AG04450 (cell line): ENCODE measurements at places on chromosomes 1 and 21. TPM values are rescaled to one million over a fixed set of nuclear protein-coding genes. Genes with fewer than 3 reads are reported as not detected.

DNA sequence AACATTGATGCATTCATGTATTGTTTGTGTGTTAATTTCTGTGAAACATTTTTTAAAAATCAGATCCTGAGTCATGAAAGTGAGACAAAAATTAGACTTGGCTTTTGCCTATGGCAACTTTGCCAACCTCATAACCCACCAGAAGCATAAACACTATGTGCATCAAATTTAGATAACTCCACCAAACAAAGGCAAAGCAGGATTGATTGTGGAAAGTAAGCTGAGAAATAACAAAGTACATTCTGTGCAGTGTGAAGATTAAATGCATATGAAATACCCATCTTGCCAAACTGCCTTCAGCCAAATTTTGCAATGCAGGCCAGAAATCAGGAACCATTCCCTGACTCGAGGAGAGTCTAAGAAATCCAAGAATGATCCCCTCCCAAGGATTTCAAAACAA lies 493.4 kb downstream of the AJAP1 start:
- no peak for DNase-seq

Gene SYTL1
- 0.32 and 0.35 TPM in 2 replicates for polyA plus RNA-seq

GRCh38 chr1:40014253-40014706 lies 26.2 kb upstream of the CAP1 start:
- DNase-seq, result no peak

Gene HPCAL4
- not detected in 2 replicates for polyA plus RNA-seq

Gene LAMC2
- polyA plus RNA-seq, result 1.5 and 1.6 TPM in 2 replicates

- DNase-seq, result no peak
These were observed 56.1 kb downstream of the KCNN3 start for GRCh38 chr1:154813846-154814505.

Gene WNT3A
- not detected in 2 replicates for polyA plus RNA-seq

Gene NHLH2
- polyA plus RNA-seq, result not detected in 2 replicates

Gene SPRR2D
- polyA plus RNA-seq, result not detected in 2 replicates

GRCh38 chr1:15427280-15427666 lies 11.0 kb upstream of the CTRC start:
- no peak for DNase-seq

DNA sequence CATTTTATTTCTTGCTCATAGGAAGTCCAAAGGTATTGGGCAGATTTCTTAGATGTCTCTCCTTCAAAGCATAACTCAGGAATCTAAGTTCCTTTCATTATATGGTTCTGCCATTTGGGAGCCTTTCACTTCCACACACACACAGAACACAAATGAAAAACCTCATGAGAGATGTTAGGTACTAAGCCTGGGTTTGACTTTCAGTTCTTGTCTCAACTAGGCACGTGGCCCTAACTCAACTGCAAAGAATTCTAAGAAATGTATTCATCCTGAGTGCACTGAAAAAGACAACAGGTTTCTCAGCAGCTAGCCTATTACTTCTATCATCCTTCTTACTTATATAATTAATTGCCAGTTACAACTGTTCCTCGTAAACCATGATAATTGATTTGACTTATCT lies 190.0 kb upstream of the SAMSN1 start:
- no peak for DNase-seq

DNA sequence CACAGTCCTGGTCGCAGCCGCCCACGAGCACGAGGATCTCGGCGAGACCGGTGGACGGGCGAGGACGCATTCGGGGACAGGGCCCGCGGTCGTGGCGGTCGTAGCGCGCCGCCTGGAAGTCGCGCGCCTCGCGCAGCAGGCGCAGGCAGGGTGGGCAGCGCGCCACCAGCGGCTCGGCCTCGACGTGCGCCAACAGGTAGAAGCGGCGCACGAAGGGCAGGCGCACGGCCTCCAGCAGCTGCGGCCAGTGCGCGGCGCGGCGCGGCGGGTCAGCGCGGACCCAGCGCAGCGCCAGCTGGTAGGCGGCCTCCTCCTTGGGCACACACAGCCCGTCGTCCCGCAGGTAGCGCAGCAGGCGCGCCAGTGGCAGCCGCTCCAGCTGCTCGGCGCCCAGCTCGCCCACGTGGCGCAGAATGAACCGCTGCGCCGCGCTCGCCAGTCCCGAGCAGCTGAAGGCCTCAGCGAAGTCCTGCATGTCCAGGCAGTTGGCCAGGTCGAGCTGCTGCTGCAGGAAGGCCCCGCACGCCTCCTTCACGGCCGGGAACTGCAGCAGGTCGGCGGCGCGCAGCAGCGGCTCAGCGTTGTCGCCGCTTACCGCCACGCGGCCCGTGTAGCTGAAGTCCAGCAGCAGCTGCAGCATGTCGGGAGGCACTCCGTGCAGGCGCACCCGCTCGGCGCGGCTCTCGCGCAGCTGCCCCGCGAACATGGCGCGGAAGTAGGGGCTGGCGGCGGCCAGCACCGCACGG lies 573 bp downstream of the KLHL21 start:
- no peak for DNase-seq

DNA sequence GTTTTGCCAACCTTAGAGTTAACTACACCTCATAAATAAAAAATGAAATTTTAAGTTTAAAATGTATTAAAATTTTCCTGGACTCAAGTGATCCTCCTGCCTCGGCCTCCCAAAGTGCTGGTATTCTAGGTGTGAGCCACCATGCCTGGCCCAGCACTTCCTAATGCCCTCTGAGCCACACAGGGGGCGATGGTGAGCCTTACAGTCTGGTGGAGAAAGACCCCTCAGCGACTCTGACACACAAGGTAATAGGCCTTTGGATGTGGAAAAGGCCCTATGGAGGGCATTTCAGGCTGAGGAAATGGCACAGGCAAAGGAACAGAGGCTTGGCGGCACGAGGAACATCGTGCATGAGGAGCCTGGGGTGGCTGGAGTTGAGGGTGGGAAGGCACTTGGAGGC lies 6.7 kb downstream of the CITED4 start:
- no peak for DNase-seq

Gene CACNA1E
- not detected in 2 replicates for polyA plus RNA-seq

- DNase-seq, result no peak
These were observed 11.9 kb downstream of the PODN start for GRCh38 chr1:53073868-53074311.

Gene ACBD3
- 49.6 and 63.0 TPM in 2 replicates for polyA plus RNA-seq

- DNase-seq, result no peak
These were observed 92.0 kb upstream of the TLR5 start for GRCh38 chr1:223235091-223235490.

DNA sequence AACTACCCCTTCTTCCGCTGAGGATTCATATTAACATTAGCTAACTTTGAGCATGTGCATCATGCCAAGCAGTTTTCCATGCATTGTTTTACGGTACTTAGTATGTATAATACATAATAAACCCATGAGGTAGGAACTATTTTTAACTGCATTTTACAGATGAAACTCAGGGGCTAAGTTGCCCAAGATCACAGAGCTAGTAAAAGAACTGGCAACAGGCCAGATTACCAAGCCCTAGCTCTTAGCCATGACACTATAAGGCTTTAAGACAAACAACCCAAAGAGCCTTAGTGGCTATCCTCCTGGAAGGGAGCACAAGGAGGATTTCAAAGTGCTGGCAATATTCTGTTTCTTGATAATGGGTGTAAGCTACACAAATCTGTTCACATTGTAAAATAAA lies 6.1 kb downstream of the AK2 start:
- DNase-seq, result no peak

Gene OR10R2
- polyA plus RNA-seq, result not detected in 2 replicates

Gene OPTC
- not detected in 2 replicates for polyA plus RNA-seq

DNA sequence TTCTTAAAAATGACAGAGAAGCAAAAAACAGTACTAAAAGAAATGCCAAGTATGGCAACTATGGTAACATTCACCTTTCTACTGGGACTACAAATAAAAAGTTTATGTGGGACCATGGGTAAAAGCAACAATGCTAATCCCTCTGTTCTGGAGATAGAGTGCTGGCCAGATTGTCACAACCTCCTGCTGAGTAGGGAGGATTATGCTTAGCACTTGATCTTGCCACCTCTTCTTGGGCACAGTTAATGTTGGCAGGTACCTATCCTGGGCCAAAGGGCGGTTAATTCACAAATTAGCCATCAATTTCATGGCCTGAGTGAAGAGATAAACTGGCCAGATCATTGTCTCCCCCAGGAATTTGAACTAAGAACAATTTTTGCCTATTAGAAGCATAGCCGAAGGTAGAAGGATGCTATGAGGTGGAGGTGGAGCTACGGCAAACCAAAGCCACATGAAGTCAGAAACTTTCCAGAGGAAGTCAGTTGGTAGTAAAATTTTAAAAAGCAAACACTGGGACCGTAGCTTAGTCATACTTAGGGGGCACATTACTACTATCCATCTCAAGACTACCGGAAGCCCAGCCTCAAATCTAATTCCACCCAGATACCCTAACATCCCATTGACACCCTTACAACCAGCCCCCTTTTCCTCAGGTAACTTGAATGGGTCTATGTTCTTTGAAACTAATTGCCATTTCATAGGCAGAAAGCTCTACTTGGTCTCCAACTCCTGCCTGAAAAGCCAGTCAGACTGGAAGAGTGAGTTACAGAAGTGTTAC lies 2.7 kb downstream of the SCYL3 start:
- DNase-seq, result no peak

DNA sequence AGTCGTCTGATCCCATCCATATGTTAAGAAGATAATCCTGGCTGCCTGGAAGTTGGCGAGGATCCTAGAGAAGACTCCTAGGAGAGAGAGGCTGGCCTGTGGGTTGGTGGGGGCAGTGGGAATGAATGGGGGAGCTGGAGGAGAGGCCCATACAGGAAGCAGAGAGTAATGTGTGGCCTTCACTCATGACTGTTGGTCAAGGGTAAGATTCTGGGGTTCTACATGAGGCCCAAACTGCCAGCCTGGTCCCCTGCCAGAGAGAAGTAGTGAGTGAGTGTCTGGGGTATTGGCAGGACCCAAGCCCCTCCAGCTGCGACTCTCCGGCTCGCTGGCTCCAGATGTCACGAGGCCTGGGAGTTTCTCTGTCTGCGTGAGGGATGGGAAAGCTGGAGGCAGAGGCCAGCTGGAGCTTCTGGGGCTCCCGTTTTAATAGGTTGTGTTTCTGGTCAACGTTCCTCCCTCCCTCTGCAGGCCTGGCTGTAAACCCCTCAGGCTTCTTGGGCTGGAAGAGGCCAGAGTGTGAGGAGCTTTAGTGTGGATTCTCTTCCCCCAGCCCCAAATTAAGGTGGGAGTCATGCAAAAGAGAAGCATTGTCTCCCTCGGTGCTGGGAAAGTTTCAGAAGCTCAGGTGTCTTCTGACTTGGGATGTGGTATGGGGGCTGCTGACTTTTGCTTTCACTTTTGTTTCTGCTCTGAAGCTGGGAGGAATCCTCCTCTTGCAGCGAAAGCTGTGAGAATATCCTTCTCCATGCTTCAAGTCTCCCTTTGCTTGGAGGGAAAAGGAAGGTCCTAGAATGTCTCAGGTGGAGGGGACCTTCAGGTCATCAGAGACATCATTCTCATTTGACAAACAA lies 2.6 kb downstream of the TMEM51 start:
- no peak for DNase-seq

DNA sequence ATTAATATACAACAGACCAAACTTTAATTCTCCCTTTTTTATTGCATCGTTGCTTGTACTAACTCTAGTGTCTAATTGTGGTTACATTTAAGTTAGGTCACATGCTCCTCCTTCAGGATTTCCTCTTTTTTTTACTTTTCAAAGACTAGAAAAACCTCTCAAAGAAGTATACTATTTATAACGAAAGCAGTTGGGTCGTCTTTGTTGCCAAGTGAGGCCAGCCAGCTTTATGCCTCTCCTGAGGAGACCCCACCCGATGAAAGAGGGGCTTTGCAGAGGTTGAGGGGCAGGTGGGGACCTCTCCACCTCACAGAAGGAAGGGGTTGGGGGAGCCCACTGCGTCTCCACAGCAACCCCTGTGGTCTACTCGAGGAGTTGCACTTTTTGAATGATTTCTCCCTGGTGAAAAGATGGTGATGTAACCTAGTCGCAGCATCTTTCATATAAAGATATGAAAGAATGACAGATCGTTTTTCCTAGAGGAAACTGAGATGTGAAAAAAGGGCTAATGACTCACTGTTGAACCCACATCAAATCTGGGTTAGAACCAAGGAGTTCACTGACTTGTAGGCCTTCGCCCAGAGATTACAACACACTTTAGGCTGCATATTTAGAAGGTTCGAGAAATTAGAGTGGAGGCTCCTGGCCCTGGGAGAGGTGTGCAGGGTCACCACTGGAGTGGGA lies 6.4 kb downstream of the TGFB2 start:
- DNase-seq, result no peak

Gene CD1E
- polyA plus RNA-seq, result not detected in 2 replicates

DNA sequence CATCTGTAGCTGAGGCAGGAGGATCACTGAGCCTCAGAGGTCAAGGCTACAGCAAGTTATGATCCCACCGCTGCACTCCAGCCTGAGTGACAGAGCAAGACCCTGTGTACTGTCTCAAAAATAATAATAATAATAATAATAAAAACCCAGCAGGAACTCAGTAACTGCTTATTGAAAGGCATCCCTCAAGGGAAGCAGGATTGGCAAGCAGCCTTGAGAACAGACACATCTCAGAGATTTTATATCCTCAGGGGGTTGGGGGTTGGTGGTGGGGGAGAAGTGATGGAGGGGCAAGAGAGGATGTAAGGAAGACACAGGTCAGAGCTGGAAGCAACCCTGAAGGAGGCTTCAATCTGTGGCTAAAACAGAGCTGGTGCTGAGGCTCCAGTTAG lies 29.6 kb downstream of the GNB1 start:
- DNase-seq, result no peak

DNA sequence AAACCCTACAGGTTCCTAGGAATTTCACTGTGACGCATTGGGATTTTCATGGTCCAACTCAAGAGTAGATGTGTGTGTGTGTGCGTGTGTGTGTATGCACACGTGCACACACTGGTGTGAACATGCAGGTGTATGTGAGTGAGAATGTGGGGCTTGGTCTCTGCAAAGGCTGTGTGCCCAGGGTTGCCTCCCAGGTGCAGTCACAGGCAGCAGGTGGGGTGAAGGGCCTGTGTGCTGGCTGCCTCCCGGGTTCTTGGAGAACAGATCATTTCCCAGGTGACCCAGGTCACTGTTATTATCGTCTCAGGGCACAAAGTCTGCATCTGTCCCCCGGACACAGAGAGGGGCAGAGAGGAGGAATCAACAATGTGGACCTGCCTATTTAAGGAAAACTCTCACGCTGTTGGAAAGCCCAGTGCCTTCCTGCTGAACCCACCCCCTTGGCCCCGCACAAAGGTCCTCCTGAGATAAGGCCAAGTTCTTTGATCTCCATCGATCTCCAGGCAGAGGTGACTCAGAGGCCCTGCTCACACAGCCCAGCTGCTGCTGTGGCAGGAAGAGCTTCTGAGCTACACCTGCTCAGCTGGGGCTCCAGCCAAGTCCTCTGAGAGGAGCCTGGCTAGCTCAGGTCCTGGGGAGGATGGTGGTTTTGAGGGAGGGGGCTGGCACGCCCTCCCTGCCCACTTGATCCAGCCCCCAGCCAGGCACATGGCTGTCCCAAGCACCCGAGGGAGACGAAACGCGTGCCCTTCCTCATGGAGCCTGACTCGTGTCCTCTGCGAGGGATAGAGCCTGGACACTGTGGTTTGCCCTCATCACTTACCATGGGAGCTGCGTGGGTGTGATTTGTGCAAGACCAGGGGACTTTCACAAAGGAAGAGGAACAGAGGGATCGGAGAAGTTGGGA lies 134.0 kb upstream of the ARHGEF16 start:
- DNase-seq, result no peak

Gene CD2
- polyA plus RNA-seq, result not detected in 2 replicates

Gene ECM1
- 122 and 163 TPM in 2 replicates for polyA plus RNA-seq

Gene OLIG1
- polyA plus RNA-seq, result not detected in 2 replicates
